Esophagus muscularis mucosa (tissue), 4 donors: ENCODE measurements at places on chromosomes 1 and 21. TPM values are rescaled to one million over a fixed set of nuclear protein-coding genes. Genes with fewer than 3 reads are reported as not detected.

Gene CD84
- 2.7 TPM for total RNA-seq

DNA sequence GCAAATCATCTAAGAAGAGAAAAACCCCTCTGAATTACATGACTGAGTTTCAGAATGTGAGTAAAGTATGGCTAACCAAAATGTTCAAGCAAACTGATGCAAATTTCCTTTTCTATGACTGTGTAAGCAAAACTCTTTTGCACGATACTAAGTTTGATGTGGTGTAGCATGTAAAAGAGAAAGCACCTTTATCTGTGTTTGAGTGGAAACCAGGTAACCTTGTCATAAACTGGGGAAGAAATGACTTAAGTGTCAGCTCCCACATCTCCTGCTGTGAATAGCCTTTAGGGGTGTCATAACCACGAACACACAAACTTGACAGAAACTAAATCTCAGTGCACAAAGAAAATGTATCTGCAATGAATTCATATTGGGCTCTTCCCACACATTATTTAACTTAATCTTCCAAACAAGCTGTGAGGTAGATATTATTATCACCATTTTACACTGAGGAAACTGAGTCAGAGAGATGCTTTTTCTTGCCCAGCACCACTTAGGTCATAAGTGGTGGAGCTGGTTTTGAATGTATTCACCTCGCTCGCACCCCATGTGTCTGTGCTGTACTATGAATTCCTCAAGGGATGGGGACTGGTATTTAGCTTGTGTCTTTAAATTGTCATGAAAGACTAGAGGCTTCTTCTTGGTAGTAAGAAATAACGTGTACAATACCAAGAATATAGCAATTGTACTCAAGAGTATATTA is 32.9 kb upstream of the IL12RB2 start:
- no peak for DNase-seq
- no peaks in the 10 kb centered on the region for H3K36me3 ChIP-seq
- no peak overlapping the region for H3K4me3 ChIP-seq
- no peak overlapping the region for H3K27ac ChIP-seq
- H3K27me3 ChIP-seq = no peaks in the 10 kb centered on the region

- H3K27ac ChIP-seq = no peak overlapping the region
- H3K36me3 ChIP-seq = no peaks in the 10 kb centered on the region
- no peaks in the 10 kb centered on the region for H3K4me1 ChIP-seq
- DNase-seq = no peak
Measured at GRCh38 chr21:23986987-23987386, 1620.3 kb downstream of the MRPL39 start.

GRCh38 chr1:159704481-159704880 is 9.9 kb downstream of the CRP start:
- no peak overlapping the region for H3K27ac ChIP-seq
- no peaks in the 10 kb centered on the region for H3K36me3 ChIP-seq
- no peaks in the 10 kb centered on the region for H3K27me3 ChIP-seq

Gene FCRL3
- total RNA-seq = not detected

DNA sequence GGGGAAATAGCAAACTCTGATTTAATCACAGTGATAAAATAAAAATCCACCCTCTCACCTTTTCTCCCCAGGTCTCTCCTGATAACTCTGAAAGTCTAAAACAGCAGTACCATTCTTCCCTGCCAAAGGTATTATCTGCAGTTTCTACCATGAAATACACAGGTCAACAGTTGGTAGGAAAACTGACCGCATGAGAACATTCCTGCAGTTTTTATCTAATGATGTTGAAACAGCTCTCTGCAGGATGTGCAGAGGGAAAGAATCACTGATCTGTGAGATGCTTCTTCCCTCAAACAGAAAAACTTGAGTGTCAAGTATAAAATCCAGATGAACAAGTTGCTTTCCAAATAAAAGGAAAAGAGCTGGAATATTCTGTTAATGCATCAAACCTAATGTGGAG is 39.1 kb downstream of the KCNJ6 start:
- no peak overlapping the region for H3K27ac ChIP-seq
- no peaks in the 10 kb centered on the region for H3K27me3 ChIP-seq
- no peaks in the 10 kb centered on the region for H3K4me1 ChIP-seq
- H3K4me3 ChIP-seq = no peak overlapping the region
- DNase-seq = no peak
- H3K36me3 ChIP-seq = no peaks in the 10 kb centered on the region

DNA sequence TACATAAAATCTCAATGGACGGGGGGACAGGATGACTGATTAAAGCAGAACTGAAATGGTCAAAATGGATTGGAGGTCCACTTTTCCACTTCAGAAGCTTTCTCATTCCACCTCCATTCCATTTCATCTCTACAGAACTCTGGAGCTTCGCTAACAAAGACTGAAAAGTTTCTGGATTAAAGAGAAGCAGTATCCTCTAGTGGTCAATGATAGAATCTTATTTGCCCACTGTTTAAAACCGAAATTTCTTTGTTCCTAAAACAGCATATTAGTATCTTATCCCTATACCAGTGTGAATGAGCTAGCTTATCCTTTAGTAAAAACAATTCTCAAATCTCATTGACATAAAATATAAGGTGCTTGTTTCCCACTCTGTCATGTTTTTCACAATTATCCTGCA is 890.6 kb downstream of the KCNT2 start:
- no peak overlapping the region for H3K4me3 ChIP-seq
- H3K27ac ChIP-seq = no peak overlapping the region
- H3K27me3 ChIP-seq = no peaks in the 10 kb centered on the region
